ENCODE measurements at places on chromosomes 5 and 9.
A peak's percentile ranks its signal among the peaks of the same experiment; 100 is the strongest.

- DNase-seq, result no peak
These were observed 25.5 kb downstream of the KCNMB1 start for GRCh38 chr5:170363671-170364070.

DNA sequence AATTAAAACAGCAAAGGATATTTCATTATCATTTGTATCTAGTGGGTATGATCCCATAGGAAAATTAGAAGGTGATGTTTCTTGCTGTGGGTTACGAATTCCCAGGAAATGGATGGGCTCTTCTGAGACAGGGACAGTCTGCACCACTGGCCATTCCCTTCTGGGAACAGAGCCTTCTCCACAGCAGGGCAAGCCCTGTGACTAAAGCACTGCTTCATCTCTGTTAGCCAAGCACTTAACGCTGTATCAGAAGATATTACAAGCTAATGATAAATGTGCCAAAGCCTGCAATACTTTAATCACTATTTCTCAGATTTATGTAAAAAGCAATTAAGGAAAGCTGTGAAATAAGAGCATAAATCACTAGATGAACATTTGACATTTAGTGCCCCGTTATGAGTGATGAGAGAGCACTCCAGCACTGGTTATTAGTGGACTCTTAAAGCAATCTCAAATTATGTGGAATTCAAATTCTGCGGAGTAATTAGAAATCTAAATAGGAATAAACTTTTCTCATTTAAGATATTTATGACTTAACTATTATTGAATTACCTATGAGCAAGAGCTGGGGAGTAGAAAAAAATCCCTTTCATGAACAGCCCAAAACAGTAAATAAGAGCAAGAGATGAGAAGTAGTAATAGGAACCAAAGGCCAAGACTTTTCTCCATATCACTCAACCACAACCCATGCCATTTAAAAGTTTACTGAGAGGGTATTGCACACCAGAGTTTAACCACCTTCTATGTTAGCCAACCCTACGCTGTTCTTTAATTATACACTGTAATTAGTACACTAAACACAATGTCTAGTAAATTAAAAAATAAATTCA, 49.2 kb downstream of the FAM240B start:
- DNase-seq, result no peak

- DNase-seq, result no peak
These were observed 37.2 kb upstream of the SLC9A3 start for GRCh38 chr5:561408-561807.

DNA sequence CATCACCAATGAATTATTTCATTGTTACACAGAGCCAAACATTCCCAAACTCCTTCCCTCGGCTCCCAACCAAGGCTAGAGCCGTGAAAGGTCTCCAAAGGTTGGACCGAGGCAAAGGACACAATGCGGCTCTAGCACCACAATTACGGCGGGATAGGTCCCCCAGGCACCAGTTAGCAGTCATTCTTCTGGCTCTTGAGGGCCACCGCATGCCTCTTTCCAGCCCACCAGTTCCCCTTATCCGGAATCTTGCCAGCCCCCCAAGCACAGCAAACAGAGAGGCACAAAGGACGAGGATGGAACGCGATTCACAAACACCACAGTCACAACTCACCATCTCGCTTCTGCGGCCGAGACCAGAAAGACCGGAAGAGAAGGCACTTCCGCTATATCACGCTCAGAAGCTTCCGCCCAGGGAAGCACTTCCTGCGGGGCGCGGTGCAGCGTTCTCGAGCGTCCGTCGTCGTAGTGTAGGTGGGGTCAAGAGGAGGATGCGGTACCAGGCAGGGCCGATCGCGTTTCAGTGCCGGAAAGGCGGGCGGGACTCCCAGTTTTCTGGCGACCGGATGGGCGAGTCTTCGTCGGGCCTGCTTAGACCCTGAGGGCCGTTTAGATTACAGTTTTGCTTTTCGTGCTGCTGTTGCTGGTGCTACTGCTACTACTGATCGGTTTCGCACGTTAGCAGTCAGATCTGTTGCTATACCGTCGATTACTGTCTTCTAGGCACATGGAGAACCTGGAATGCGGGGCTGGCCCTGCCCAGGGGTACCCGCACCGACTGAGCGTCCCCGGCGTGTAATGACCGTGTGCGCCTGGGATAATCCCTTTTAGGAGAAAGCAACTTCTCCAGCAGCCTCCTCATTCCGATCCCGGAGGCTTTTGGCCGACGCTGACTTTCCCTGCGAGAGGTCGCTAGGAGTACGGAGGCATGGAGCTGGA, at the start of gene RPL37:
Gene RPL37, minus strand, starts transcription at position 374 of the 939 bp plus-strand sequence. Its CDS starts 37 bp downstream, at position 337.
- DNase-seq, result peak; percentile 93

DNA sequence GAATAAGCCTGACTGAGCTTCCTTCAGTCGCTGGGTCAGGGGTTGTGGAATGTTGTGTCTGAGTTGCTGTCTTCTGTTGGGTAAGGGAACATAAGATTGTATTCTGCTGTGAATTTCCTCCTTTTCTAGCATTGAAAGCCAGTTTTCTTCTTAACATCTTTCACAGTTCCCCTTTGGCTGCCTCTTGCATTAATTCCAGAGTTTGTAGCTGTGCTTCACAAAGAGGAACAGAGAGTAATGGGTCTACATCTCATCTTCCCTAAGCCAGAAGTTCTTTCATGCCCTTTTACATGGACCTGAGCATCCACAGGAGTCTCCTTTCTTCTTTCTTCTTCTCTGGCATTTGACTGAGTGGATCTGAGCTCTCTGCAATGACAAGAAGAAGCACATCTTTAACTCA, 686.8 kb downstream of the KCTD16 start:
- DNase-seq, result no peak

Data from AG08396 (cell line).